ENCODE measurements at places on chromosomes 5 and 9. TPM values are rescaled to one million over a fixed set of nuclear protein-coding genes. Genes with fewer than 3 reads are reported as not detected.

The EGFLAM gene
- not detected for total RNA-seq

GRCh38 chr5:10339058-10339811 lies 14.3 kb upstream of the MARCHF6 start:
- DNase-seq: no peak

The KIF2A gene
- 158 TPM for total RNA-seq

DNA sequence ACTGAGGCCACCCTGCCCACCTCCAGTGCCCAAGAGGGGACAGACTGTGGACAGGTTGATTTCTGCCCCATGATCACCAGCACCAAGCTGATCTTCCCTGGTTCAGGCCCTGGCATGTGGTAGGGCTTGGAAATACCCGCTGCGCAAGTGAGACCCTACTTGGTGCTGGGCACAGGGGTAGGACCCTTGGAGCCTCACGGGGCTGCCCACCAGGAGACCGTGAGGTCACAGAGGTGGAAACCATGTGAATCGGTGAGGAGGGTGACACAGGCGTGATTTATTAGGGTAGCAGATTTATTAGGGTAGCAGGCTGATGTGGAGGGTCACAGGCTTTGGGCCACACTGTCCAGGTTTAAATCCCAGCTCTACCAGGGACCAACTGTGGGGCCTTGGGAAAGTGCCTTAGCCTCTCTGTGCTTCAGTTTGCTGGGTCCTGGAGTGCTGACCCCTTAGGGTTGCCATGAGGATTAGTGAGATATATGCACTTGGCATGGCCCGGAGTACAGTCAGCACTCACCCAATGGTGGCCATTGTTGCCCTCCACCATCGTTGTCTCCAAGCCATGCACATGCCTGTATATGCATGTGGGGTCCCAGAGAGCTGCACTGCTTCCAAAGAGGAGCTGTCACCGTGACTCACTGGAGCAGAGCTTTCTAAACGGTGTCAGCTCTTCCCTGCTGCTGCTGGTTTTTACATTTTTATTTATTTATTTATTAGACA lies 20.9 kb upstream of the DUSP1 start:
- DNase-seq: no peak

DNA sequence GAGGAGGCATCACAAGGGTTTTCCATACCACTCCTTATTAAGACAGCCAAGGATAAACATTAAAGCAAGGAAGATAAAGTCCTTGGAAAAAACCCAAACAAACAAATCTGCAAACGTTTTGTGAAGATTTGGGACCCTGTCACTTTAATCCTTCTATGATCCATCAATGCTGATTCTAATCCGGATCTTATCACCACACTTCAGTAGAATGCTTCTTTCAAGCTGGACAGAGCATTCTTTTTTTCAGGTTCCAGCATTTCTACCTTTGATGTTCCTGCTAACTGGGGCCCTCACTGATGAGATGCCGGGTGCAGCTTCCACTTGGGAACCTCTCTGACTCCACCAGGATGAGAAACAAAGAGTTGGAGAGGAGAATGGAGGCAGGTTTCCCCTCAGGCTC lies 132.8 kb upstream of the SHB start:
- DNase-seq: no peak
